ENCODE measurements at places on chromosomes 3 and 15.

- DNase-seq, result no peak
Measured at GRCh38 chr3:188822004-188822403, 349.8 kb upstream of the TPRG1 start.

GRCh38 chr3:196740481-196741248 is 1.0 kb downstream of the PAK2 start:
- peak; percentile 48 for DNase-seq

DNA sequence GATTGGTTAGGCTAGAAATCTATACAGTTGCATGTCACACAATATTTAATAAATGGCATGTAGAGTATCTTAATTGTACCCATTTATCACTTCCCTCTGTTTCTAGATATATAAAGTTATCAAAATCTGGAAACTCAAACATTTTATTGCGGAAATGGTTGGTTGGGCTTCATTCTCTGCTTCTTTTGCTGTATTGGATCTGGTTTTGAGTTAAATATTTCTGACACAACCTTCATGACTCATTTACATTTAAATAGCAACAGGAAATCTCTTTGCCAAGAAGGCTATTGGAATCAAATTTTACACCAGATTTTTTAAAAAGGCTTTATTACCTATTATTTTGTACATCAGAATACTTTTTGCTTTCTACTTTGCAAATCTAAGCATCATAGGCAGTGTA is 153.8 kb downstream of the EBLN2 start:
- peak; percentile 7 for DNase-seq

DNA sequence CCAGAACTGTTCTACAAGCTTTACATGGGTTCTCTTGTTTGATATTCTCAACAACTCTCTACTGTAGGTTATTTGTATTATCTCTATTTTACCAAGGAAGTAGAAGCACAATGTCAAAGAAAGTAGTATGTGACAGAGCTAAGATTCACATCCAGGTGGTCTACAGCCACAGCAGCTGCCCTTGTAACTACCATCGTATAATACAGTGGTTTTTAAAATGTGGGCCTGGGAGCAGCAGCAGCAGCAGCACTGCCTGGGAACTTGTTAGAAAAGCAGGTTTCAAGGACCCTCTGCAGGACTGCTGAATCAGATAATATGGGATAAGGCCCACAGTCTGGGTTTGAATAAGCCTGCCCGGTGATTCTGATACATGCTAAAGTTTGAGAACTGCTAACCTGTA is 357.1 kb upstream of the SATB1 start:
- no peak for DNase-seq

GRCh38 chr3:190645932-190646460 is 132.1 kb downstream of the IL1RAP start:
- DNase-seq, result no peak

GRCh38 chr3:146884296-146884695 is 279.1 kb upstream of the PLSCR5 start:
- DNase-seq, result no peak

GRCh38 chr3:42755681-42756578 is 17.1 kb downstream of the CCDC13 start:
- peak; percentile 40 for DNase-seq

DNA sequence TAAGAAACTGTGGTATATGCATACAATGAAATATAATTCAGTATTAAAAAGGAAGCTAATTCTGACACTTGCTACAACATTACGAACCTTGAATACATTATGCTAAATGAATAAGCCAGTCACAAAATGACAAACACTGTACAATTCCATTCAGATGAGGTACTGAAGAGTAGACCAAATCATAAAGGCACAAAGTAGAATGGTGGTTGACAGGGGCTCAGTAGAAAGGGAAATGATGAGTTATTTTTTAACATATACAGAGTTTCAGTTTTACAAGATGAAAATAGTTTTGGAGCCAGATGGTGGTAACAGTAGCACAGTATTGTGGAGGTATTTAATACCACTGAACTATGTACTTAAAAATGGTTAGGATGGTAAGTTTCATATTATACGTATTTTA is 254.6 kb upstream of the RBMS3 start:
- no peak for DNase-seq

DNA sequence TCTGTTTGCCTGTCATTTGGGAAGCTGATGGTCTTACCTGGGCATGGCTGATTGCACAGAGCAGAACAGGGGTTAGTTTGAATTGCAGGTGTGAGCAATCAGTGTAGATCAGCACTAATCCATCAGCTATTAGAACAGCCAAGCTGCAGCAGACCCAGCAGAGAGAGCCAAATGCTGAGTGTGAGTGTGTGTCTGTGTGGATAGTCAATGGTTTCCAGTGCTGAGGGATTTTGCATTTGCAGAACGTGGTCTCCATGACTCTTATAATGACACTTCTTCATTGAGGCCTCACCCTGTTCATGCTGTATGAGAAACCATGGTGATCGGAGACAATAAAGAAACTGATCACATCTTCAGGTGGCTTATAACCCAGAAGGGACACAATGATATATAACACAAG is 312.1 kb downstream of the SOX2 start:
- DNase-seq, result no peak

DNA sequence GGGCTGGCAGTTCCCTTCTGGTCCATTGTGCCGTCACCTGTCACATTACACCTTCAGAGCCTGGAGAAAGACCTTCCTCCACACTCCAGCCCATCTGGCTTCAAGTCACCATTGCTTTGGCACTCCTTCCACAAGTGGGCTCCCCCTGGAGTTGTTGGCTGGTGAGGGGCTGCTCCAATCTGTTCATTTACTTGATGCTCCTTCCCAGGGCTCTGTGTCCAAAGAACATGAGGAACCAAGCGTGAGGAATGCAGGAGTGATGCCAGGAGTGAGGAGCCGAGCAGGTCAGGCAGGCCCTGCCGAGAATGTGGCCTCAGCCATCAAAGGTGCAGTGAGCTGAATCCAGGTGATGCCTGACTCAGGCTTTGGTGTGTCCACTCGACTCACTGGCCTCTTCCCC is 57.2 kb downstream of the OXNAD1 start:
- no peak for DNase-seq

- no peak for DNase-seq
Measured at GRCh38 chr3:67688231-67688630, 33.8 kb upstream of the SUCLG2 start.

- DNase-seq, result peak; percentile 74
Measured at GRCh38 chr3:55000546-55000945, 72.7 kb upstream of the LRTM1 start.

DNA sequence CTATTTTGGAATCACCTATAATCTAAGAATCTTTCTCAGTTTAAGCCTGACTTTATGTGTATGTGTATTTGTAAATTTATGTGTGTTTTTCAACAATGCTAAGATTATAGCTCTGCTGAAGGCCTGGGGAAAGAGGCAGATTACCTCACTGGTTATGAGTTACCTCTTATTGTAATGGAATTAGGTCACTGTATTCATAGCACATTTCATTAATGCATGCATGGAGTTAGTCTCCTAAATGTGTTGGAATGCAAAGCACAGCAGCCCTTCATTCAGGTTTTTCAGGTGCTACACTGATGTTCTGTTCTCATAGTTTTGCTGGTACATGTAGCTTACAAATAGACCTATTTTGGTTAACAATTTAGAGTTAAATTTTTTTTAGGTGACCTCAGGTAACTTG is 9.5 kb downstream of the GPR87 start:
- no peak for DNase-seq
